ENCODE measurements at places on chromosomes 2 and 18. TPM values are rescaled to one million over a fixed set of nuclear protein-coding genes. Genes with fewer than 3 reads are reported as not detected.

RNF125 gene
- total RNA-seq, result 1.5 TPM

GPR75 gene
- 0.96 TPM for total RNA-seq

IL1A gene
- 230 TPM for total RNA-seq

PLGLB2 gene
- 0.24 TPM for total RNA-seq

CGREF1 gene
- not detected for total RNA-seq

ACKR3 gene
- 14.7 TPM for total RNA-seq

COBLL1 gene
- total RNA-seq, result 6.7 TPM

HAAO gene
- total RNA-seq, result not detected

DYSF gene
- total RNA-seq, result 7.0 TPM

RBMS1 gene
- 51.3 TPM for total RNA-seq

AGXT gene
- not detected for total RNA-seq

SP110 gene
- 2.2 TPM for total RNA-seq

NFATC1 gene
- 0.72 TPM for total RNA-seq

PLCL1 gene
- not detected for total RNA-seq

IL37 gene
- total RNA-seq, result not detected

LGALSL gene
- 14.0 TPM for total RNA-seq

ERMN gene
- total RNA-seq, result not detected

ANTXR1 gene
- 4.6 TPM for total RNA-seq

FER1L5 gene
- total RNA-seq, result under 0.01 TPM

MRO gene
- total RNA-seq, result not detected

CHRNG gene
- not detected for total RNA-seq

BBS5 gene
- 2.1 TPM for total RNA-seq

IL36B gene
- total RNA-seq, result not detected

PARD6G gene
- total RNA-seq, result 20.2 TPM

MAP2 gene
- 5.3 TPM for total RNA-seq

TCF23 gene
- not detected for total RNA-seq

STPG4 gene
- total RNA-seq, result not detected

HOXD3 gene
- not detected for total RNA-seq

GPAT2 gene
- 1.5 TPM for total RNA-seq

WNT6 gene
- under 0.01 TPM for total RNA-seq

FAM98A gene
- total RNA-seq, result 54.2 TPM

NCKAP1 gene
- total RNA-seq, result 332 TPM

UGT1A10 gene
- total RNA-seq, result not detected

HNMT gene
- total RNA-seq, result 3.4 TPM

UGT1A6 gene
- total RNA-seq, result 23.2 TPM

MPP4 gene
- total RNA-seq, result not detected

SIX2 gene
- 5.3 TPM for total RNA-seq

NRP2 gene
- total RNA-seq, result 35.6 TPM

LANCL1 gene
- 33.5 TPM for total RNA-seq

MOGAT1 gene
- total RNA-seq, result not detected

SKOR2 gene
- total RNA-seq, result not detected

ELOA2 gene
- total RNA-seq, result not detected

ZNF396 gene
- total RNA-seq, result 0.72 TPM

SPDYA gene
- total RNA-seq, result 0.85 TPM

ZNF24 gene
- 28.2 TPM for total RNA-seq

FBXO41 gene
- total RNA-seq, result 3.9 TPM

ZSWIM2 gene
- total RNA-seq, result not detected

GALNT3 gene
- total RNA-seq, result 78.2 TPM

TMEM247 gene
- total RNA-seq, result not detected

CYS1 gene
- 8.4 TPM for total RNA-seq

GRHL1 gene
- total RNA-seq, result 14.1 TPM

RALBP1 gene
- total RNA-seq, result 79.3 TPM

CRYGC gene
- not detected for total RNA-seq

METTL8 gene
- 55.6 TPM for total RNA-seq
